Endothelial cell of umbilical vein (primary cell): ENCODE measurements at places on chromosomes 7 and 10.
A peak's percentile ranks its signal among the peaks of the same experiment; 100 is the strongest.

GRCh38 chr7:105621617-105622016 is 40.3 kb upstream of the EFCAB10 start:
- DNase-seq: peak; percentile 21

GRCh38 chr7:93316730-93317129 is 84.6 kb downstream of the VPS50 start:
- DNase-seq: no peak

- DNase-seq: no peak
These were observed 124.2 kb downstream of the FAM53B start for GRCh38 chr10:124619802-124620490.

DNA sequence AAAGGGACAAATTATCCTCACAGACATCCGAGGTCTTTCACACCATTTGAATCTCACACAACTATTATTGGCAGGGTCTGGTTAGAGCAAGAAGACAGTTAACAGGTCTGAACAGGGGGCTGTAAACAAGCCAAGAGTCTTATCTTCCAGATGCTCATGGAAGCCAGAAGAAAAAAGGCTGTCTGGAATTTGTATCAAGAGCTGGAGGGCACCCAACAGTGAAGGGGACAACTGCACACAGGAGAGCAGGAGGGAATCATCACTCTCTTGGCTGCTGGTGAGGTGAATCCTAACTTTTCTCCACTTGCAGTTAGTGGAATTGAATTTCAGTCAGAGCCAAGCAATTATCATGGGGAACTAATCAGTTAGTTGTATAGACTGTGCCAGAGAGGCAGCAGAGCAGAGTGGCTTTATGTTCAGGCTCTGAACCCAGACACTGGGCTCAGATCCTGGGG is 880.2 kb upstream of the AUTS2 start:
- DNase-seq: no peak

- DNase-seq: no peak
These were observed 86.9 kb downstream of the VTI1A start for GRCh38 chr10:112533916-112534315.
